Tibial nerve (tissue), 4 donors: ENCODE measurements at places on chromosomes 6 and 20. TPM values are rescaled to one million over a fixed set of nuclear protein-coding genes. Genes with fewer than 3 reads are reported as not detected.
A peak's percentile ranks its signal among the peaks of the same experiment; 100 is the strongest.

- no peak for DNase-seq
- H3K36me3 ChIP-seq = no peaks in the 10 kb centered on the region
- H3K27ac ChIP-seq = no peak overlapping the region
- no peaks in the 10 kb centered on the region for H3K4me1 ChIP-seq
- H3K4me3 ChIP-seq = no peak overlapping the region
- H3K27me3 ChIP-seq = no peaks in the 10 kb centered on the region
Observed at GRCh38 chr6:150347845-150348244, 21.0 kb upstream of the IYD start.

DNA sequence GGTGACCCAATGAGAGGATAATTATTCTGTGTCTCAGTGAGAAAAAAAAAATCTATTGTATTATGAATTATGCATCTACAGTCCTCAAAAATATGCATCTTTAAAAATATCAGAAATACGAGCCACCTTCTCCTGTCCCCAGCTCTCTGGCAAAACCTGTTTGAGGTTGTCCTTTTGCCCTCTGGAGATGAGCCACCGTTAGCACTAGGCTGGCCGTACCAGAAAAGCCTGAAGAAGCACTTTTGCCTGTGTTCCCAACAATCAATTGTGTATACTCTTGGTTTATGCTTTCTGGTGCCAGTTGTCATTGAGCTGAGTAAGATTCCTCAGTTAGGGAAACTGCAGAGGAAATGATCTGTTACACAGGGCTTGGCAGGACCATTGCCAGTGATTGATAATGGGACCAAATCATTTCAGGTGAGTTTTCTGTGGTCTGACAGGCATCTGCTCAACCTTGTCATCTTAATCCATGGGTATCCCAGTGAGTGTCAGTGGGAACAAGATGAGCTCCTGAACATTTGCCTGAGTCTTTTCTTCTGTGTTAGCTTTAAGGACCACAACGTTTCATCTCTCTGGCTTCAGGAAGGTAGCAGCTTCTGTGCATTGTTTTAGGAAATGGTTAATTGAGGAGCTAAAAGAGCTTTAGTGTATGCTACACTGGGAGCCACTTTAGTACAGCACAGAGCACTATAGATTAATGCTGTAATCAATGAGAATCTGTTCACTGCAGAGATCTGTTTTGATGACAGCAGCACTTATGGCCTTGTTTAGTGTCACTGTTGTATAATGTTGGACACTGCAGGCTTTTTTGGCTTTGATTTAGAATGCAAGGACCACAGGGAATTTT, 330.1 kb downstream of the RIMS1 start:
- H3K4me1 ChIP-seq = no peaks in the 10 kb centered on the region
- no peak overlapping the region for H3K4me3 ChIP-seq
- no peak for DNase-seq
- no peak overlapping the region for H3K27ac ChIP-seq

DNA sequence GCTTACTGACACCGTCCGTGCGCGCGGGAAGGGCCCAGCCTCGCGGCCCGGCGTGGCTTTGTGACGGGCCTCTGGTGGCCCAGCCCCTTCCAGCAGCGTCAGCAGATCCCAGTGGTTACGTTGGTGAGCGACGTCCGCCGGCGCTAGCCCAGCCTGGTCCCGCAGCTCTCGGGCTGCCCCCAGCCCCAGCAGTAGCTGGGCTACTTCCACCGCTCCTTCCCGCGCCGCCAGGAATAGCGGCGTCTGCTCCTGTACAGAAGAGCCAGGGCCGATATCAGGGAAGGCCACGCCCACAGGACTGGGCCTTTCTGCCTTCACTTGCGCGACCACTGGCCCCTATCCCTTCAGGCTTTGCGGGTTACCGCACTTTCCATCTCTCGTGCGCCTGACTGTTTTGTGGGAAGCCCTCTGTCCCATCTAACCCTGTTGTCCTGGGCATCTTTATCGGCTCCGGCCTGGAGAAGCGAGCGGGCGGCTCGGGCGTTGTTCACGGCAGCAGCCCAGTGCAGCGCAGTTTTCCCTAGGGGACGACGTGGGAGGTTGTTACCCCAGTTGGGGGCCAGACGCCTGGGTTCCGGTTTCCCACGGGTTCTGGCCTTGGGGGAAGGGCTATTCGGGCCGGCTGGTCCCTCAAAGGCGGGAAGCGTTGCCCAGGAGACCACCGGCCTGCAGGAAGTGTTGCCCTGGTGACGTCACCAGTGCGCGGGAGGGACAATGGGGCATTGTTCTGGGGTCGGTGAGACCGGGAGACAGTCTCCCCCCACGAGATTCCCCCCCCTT, 3.6 kb upstream of the GPSM3 start:
- H3K27me3 ChIP-seq = no peaks in the 10 kb centered on the region
- peak; percentile 92 for DNase-seq
- peak overlapping the region; percentile 48 for H3K4me3 ChIP-seq
- H3K27ac ChIP-seq = peak overlapping the region; percentile 100
- peaks cover 44% of the 10 kb centered on the region for H3K4me1 ChIP-seq
- no peaks in the 10 kb centered on the region for H3K36me3 ChIP-seq

- peaks cover 45% of the 10 kb centered on the region for H3K36me3 ChIP-seq
- no peak overlapping the region for H3K4me3 ChIP-seq
- DNase-seq = no peak
- no peak overlapping the region for H3K27ac ChIP-seq
Observed at GRCh38 chr6:169534039-169534421, 167.8 kb downstream of the WDR27 start.

- no peak overlapping the region for H3K27ac ChIP-seq
- H3K36me3 ChIP-seq = no peaks in the 10 kb centered on the region
- peaks cover 10% of the 10 kb centered on the region for H3K4me1 ChIP-seq
- H3K4me3 ChIP-seq = no peak overlapping the region
Observed at GRCh38 chr6:42724825-42725224, 2.4 kb upstream of the PRPH2 start.

GRCh38 chr6:15346315-15346714, 100.4 kb downstream of the JARID2 start:
- peaks cover 9% of the 10 kb centered on the region for H3K4me1 ChIP-seq
- no peak for DNase-seq
- no peak overlapping the region for H3K27ac ChIP-seq
- H3K4me3 ChIP-seq = no peak overlapping the region

- no peak for DNase-seq
- peaks cover 40% of the 10 kb centered on the region for H3K4me1 ChIP-seq
- no peaks in the 10 kb centered on the region for H3K36me3 ChIP-seq
- peak overlapping the region; percentile 59 for H3K27ac ChIP-seq
- no peak overlapping the region for H3K4me3 ChIP-seq
- no peaks in the 10 kb centered on the region for H3K27me3 ChIP-seq
Observed at GRCh38 chr6:112335736-112336135, 11.4 kb upstream of the RFPL4B start.

- H3K27me3 ChIP-seq = no peaks in the 10 kb centered on the region
- no peaks in the 10 kb centered on the region for H3K4me1 ChIP-seq
- H3K36me3 ChIP-seq = no peaks in the 10 kb centered on the region
- no peak for DNase-seq
- H3K4me3 ChIP-seq = no peak overlapping the region
Observed at GRCh38 chr6:130670142-130670541, 157.1 kb upstream of the SMLR1 start.

- H3K4me3 ChIP-seq = no peak overlapping the region
- H3K27ac ChIP-seq = peak overlapping the region; percentile 90
- H3K36me3 ChIP-seq = no peaks in the 10 kb centered on the region
- DNase-seq = no peak
Observed at GRCh38 chr20:62368976-62369814, 2.1 kb upstream of the LAMA5 start.

GRCh38 chr20:30630761-30631160, 626.7 kb upstream of the DEFB115 start:
- H3K27ac ChIP-seq = no peak overlapping the region
- H3K27me3 ChIP-seq = no peaks in the 10 kb centered on the region
- no peaks in the 10 kb centered on the region for H3K4me1 ChIP-seq
- no peak for DNase-seq
- H3K4me3 ChIP-seq = no peak overlapping the region

GRCh38 chr6:143721642-143722041, 43.9 kb downstream of the PHACTR2 start:
- H3K27ac ChIP-seq = no peak overlapping the region
- H3K4me1 ChIP-seq = no peaks in the 10 kb centered on the region
- H3K4me3 ChIP-seq = no peak overlapping the region
- H3K27me3 ChIP-seq = no peaks in the 10 kb centered on the region
- DNase-seq = no peak

DNA sequence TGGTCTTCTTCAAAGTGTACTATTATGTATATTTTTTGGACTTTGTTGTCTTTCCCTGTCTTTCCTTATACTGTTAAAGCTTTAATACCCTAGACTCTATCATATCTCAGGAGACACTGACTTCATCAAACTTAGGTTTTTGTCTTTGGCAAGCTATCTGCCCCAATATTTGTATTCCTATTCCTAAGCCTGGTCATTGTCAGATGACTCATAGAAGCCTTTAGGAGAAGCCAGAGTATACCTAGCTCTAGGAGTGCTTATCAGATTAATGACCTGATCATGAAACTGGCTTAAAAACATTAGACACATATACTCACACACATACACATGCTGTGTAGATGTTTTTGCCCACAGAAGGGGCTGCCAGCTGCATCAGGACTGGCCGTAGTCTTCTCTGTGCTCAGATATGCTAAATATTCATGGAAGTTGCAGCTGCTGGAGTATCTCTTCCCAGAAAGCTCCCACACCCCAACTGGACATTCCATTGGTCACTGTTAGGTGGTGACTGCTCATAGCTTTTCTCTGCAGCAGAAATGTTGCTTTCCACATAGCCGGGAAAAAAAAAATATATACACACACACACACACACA, 102.0 kb downstream of the ANKS1A start:
- no peak overlapping the region for H3K4me3 ChIP-seq
- H3K36me3 ChIP-seq = no peaks in the 10 kb centered on the region
- H3K4me1 ChIP-seq = no peaks in the 10 kb centered on the region
- H3K27ac ChIP-seq = peak overlapping the region; percentile 2
- no peak for DNase-seq

- DNase-seq = no peak
- H3K4me3 ChIP-seq = no peak overlapping the region
- no peak overlapping the region for H3K27ac ChIP-seq
- H3K36me3 ChIP-seq = no peaks in the 10 kb centered on the region
- H3K27me3 ChIP-seq = no peaks in the 10 kb centered on the region
Observed at GRCh38 chr20:52829111-52829510, 143.0 kb upstream of the TSHZ2 start.

DNA sequence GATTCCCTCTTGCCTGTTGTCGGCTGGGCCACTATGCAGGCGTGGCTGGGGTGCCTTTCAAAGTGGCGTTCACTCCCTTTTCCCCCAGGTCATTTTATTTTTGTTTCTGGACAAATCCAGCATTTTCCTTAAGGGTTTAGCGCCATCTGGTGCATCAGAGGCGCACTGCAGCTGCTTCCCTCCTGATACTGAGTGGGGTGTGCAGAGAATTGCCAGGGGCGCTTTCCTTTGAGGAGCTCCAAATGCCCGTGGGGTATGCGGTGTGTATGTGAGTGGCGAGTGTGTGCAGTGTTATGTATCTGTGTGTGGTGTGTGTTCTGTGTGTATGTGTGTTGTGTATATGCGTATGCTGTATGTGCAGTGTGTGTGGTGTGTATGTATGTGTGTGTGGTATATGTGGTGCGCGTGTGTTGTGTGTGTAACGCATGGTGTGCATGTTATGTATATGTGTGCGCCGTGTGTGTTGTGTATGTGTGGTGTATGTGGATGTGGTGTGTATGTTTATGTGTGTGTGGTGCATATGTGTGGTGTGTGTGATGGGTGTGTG, 100.1 kb upstream of the AGPAT4 start:
- no peaks in the 10 kb centered on the region for H3K27me3 ChIP-seq
- no peaks in the 10 kb centered on the region for H3K4me1 ChIP-seq
- H3K36me3 ChIP-seq = no peaks in the 10 kb centered on the region
- H3K4me3 ChIP-seq = no peak overlapping the region
- peak; percentile 86 for DNase-seq

- no peak overlapping the region for H3K4me3 ChIP-seq
- no peaks in the 10 kb centered on the region for H3K36me3 ChIP-seq
- H3K27me3 ChIP-seq = no peaks in the 10 kb centered on the region
- peaks cover 6% of the 10 kb centered on the region for H3K4me1 ChIP-seq
Observed at GRCh38 chr6:152943260-152943897, 39.5 kb downstream of the FBXO5 start.

DNA sequence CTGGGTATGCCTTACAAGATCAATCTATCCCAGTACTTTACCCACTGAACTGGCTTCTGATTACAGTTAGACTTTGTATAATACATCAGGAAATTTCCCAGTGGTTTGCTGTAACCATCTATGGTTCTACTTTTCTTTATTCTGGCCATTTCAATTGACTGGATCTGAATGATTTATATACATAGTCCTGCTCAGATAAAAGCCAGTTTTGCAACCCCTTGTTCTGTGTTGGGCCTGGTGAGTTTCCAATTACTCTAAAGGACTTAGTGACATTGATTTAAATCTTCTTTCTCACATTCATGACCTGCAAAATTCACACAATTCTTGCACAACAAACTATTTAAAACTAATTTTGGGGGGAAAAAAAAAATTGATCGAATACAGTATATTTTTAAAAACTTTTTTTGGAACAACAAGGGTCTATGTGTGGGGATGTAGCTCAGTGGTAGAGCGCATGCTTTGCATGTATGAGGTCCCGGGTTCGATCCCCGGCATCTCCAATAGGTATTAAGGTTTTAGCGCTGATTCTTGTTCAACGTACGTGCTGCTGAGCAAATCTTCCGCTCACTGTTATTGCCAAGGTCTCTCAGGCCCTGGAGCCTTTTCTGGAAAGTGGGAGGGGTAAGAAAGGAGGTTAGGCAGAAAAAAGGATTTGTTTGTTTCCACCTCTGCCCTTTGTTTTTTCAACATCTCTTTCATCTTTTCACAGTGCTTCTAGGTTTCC, 117.5 kb downstream of the GPX5 start:
- DNase-seq = no peak
- no peaks in the 10 kb centered on the region for H3K36me3 ChIP-seq
- no peaks in the 10 kb centered on the region for H3K4me1 ChIP-seq

DNA sequence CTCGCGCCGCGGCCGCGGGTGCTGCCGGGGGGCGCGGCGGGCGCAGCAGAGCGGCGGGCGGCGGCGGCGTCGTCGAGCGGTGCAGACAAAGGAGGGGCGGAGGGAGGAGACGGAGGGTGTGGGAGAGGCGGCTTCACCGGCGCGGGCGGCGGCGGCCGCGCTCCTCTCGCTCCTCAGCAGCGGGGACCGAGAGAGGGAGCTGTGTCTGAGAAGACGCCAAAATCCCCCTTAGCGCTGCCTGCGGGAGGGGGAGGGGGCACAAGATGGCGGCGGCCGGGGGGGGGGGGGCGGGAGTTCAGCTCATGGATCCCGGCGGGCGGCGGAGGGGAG, 296 bp downstream of the ADNP start:
- H3K4me1 ChIP-seq = peaks cover 25% of the 10 kb centered on the region
- H3K27me3 ChIP-seq = no peaks in the 10 kb centered on the region
- no peaks in the 10 kb centered on the region for H3K36me3 ChIP-seq
- DNase-seq = no peak
- H3K27ac ChIP-seq = peak overlapping the region; percentile 99

GRCh38 chr6:118253741-118254140, 294.4 kb upstream of the PLN start:
- DNase-seq = no peak
- H3K27me3 ChIP-seq = no peaks in the 10 kb centered on the region
- H3K4me3 ChIP-seq = no peak overlapping the region
- H3K4me1 ChIP-seq = no peaks in the 10 kb centered on the region
- no peak overlapping the region for H3K27ac ChIP-seq

C6orf47 gene
- total RNA-seq = 23.3 TPM

DEFB124 gene
- total RNA-seq = not detected

PIM1 gene
- total RNA-seq = 6.1 TPM

SLC26A8 gene
- total RNA-seq = not detected

EPB41L1 gene
- total RNA-seq = 55.3 TPM

TRIM10 gene
- not detected for total RNA-seq

ARFGEF2 gene
- total RNA-seq = 27.6 TPM

ARFGEF3 gene
- 3.9 TPM for total RNA-seq

ZSCAN26 gene
- total RNA-seq = 30.0 TPM

C6orf141 gene
- 5.9 TPM for total RNA-seq

NR2E1 gene
- total RNA-seq = not detected

KCNS1 gene
- total RNA-seq = 0.22 TPM

TRIM40 gene
- not detected for total RNA-seq
